Calu3 (cell line): ENCODE measurements at places on chromosomes 5 and 9. TPM values are rescaled to one million over a fixed set of nuclear protein-coding genes. Genes with fewer than 3 reads are reported as not detected.

DNA sequence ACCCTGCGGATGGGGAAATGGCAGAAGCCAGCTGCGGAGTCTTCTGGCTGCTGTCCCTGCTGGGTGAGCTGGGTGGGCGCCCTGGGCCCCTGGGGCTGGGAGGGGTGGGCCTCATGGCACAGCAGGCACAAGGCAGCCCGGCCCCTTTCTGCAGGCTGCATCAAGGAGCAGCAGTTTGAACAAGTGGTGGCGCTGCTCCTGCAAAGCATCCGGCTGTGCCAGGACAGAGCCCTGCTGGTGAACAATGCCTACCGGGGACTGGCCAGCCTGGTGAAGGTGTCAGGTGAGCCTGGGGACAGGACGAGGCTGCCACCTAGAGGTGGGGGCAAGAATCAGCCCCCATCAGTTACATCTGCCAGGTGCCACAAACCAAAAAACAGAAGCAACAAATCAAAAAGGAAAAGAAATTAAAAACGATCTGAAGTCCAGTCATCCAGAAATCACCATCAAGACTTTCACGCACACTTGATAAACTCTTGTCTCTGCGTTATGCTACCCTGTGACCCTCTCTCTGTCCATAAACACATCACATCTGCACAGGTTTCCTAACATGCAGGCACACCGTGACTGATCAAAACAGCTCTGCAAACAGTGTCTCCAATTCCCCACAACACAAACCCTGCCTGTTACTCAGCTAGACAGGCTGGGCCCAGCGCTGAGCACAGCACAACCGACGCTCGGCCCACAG lies 13.9 kb downstream of the REXO4 start:
- H3K27me3 ChIP-seq = no peaks in the 10 kb centered on the region
- no peaks in the 10 kb centered on the region for H3K4me1 ChIP-seq
- H3K27ac ChIP-seq = no peak overlapping the region
- peak; percentile 78 for DNase-seq
- peaks cover 12% of the 10 kb centered on the region for H3K36me3 ChIP-seq

DNA sequence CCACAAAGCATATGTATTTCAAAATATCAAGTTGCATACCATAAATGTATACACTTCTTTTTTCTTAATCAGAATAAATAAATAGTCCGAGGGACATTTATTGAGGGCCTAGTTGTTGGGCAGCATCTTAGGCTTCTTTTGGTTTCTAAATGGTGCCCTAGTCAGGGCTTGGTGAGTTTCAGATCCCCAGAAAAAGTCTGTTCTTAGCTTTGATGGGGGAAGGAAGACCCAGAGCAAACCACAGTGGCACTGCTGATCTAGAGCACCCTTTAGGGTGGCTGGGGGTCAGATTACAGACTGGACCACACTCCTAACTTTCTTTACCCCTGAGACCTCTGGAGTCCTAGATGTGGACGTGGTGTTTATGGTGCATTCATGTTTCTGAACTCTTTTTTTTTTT lies 97.8 kb downstream of the C9orf152 start:
- no peak for DNase-seq
- no peaks in the 10 kb centered on the region for H3K36me3 ChIP-seq
- no peaks in the 10 kb centered on the region for H3K4me1 ChIP-seq

GRCh38 chr5:106097340-106097739 lies 1573.4 kb downstream of the EFNA5 start:
- DNase-seq = no peak
- no peaks in the 10 kb centered on the region for H3K4me1 ChIP-seq
- no peak overlapping the region for H3K4me3 ChIP-seq
- H3K36me3 ChIP-seq = no peaks in the 10 kb centered on the region
- H3K27me3 ChIP-seq = no peaks in the 10 kb centered on the region
- no peak overlapping the region for H3K27ac ChIP-seq

DNA sequence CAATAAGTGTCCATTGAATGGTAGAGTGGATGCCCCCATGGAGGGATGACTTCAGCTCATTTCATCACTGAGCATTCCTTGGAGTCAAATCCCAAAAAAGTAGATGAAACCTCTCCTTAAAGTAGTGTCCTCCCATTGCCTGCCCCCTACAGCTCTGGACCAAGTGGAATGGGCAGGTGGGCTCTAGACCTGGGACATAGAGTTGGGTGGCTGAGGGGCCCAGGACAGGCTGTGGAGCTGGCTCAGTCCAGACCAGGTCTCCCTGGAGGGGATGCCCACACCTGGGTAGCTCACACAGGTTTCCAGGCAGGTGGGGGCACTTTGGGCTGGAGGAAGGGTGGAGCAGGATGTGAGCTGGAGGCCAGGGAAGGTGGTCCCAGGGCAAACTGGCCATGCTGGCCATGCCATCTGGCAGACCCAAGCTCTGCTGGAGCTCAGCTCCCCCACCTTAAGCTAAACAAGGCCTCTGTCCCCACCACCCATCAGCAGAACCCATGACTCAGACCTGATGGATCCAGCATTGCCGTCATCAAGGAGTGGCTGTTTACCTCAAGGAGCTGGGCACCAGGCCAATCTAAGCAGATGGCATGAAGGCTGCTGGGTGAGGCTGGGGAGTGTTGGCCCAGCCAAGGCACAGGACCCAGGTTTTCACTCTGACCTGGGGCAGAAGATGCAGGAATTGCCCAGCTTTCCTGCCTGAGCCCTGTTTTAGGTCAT lies 6.2 kb upstream of the SPINK4 start:
- H3K27me3 ChIP-seq = no peaks in the 10 kb centered on the region
- peaks cover 56% of the 10 kb centered on the region for H3K4me1 ChIP-seq
- H3K36me3 ChIP-seq = peaks cover 16% of the 10 kb centered on the region
- peak overlapping the region; percentile 90 for H3K27ac ChIP-seq

DNA sequence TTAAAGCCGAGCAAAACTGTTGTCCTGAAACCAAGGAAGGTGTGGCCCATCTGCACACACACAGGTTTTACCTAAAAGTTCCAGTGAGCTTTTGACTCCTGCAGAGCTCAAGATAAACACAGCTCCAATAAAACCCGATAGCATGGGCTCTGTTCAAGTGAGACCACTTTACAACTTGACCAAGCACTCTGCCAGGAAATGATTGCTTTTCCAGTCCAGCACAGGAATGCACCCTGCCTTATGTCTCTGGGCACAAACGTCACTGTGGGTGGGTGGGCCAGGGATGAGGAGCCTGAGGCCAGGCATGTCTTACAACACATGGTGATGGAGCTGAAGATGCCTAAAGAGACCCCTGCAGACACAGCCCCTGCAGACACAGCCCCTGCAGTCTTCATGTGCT lies 115.3 kb downstream of the ROR2 start:
- H3K27ac ChIP-seq = no peak overlapping the region
- H3K27me3 ChIP-seq = peaks cover 59% of the 10 kb centered on the region
- H3K4me3 ChIP-seq = no peak overlapping the region
- no peaks in the 10 kb centered on the region for H3K36me3 ChIP-seq

- no peak overlapping the region for H3K4me3 ChIP-seq
- H3K27ac ChIP-seq = peak overlapping the region; percentile 59
- DNase-seq = peak; percentile 64
Observed at GRCh38 chr5:176371621-176372539, 6.6 kb downstream of the ARL10 start.

DNA sequence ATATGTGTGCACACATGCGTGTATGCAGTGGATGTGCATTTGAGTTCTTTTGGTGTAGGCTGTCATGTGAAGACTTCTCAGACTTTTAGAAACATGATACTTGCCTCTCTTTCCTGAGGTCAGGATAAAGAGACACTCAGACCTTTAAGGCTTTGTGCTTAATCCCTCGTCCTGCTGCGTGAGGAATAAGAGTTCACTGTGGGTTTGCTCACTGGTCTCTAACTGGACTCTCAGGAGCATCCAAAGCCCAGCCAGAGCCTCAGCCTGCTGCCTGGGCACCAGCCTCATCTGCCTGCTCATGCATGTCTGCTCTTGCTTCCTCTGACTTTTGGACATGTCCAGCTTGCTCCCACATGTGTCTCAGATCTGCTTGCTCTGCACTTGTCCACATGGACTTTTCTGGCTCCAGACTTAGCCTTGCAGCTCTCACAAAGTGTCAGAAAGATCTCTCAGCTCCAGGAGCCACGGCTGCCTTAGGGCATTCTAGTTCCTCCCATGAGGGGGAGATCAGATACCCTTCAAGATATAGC lies 65.1 kb upstream of the ZNF366 start:
- H3K27me3 ChIP-seq = peaks cover 97% of the 10 kb centered on the region
- H3K4me1 ChIP-seq = no peaks in the 10 kb centered on the region
- no peak overlapping the region for H3K27ac ChIP-seq
- no peak overlapping the region for H3K4me3 ChIP-seq

GRCh38 chr5:141883892-141884318 lies 5.7 kb upstream of the PCDH1 start:
- no peak overlapping the region for H3K4me3 ChIP-seq
- peaks cover 65% of the 10 kb centered on the region for H3K27me3 ChIP-seq
- H3K27ac ChIP-seq = no peak overlapping the region
- no peak for DNase-seq
- peaks cover 20% of the 10 kb centered on the region for H3K4me1 ChIP-seq

DNA sequence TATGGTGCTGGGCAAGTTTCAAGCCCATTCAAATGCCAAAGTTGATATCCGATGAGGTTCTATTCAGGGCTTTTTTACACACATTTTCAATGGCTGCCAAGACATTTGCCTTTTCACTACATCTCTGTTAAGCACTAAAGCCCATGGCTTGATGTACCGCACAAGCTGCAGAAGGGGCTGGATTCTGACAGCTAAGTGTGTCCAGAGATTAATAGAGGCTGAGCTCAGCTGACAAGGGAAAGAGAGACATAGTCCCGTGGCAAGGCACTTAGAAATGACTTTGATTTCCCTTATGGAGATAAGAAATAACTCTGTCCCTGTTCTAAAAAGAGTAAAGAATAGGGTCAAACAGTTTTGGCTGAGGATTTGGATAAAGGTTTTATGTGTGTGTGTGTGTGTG lies 198.6 kb downstream of the DMRT2 start:
- DNase-seq = no peak
- no peaks in the 10 kb centered on the region for H3K36me3 ChIP-seq
- no peak overlapping the region for H3K27ac ChIP-seq
- H3K4me3 ChIP-seq = no peak overlapping the region
- H3K4me1 ChIP-seq = no peaks in the 10 kb centered on the region

DNA sequence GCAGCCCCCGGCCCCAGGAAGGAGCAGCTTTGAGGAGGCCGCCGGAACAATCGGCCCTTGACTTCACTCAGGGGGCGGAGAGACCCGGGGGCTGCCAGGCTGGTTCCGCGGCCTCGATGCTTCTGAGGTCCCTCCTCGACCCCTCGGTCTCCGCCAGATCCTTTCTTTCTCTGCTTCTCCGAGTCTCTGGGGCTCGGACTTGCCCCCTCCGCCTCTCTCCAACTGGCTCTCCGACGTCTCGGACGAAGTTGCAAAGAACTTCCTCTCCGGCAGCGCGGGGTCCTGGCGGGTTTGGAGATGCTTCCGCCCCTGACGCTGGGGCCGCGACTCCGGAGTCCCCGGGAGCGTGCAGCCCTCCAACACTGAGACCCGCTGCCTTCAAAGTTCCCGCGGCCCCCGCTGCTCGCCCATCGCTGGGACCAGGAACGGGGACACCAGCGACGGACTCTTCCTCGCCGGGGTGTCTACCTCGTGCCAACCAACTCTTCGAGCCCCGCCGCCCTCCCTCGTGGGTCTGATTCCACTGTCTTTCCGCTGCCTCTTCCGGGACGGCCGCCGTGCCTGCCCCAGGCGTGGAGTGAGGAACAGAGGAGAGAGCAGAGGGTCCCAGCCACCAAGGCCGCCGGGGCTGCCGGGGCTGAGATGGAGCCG lies 7.0 kb downstream of the PAX5 start:
- DNase-seq = no peak
- peaks cover 44% of the 10 kb centered on the region for H3K27me3 ChIP-seq
- no peak overlapping the region for H3K27ac ChIP-seq
- peaks cover 4% of the 10 kb centered on the region for H3K36me3 ChIP-seq
- no peak overlapping the region for H3K4me3 ChIP-seq

DNA sequence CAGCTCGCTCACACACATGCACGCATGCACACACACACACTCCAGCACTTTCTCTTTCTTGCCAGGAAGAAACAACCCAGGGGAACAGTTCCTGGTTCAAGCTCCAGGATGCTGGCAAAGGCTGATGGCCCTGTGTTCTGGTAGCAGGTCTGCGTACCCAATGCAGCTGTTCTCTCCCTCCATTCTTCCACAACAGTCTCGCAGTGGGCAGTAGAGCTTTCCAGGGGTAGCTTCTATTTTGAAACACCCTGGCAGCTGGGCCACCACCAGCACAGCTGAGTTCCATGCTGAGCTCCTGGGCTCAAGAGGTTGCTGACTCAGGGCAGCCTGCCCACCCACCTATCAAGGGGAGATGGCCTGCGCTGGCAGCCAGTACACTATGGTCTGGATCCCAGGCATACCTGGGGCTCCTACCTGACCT lies 4.7 kb downstream of the VDAC1 start:
- H3K27me3 ChIP-seq = no peaks in the 10 kb centered on the region
- H3K4me3 ChIP-seq = peak overlapping the region; percentile 93
- H3K27ac ChIP-seq = no peak overlapping the region
- peaks cover 74% of the 10 kb centered on the region for H3K4me1 ChIP-seq
- DNase-seq = no peak

OBP2A gene
- total RNA-seq = not detected in 2 replicates

CD74 gene
- total RNA-seq = 773 and 1,091 TPM in 2 replicates

PLPPR1 gene
- not detected in 2 replicates for total RNA-seq

KIAA0825 gene
- 1.4 and 1.9 TPM in 2 replicates for total RNA-seq

FOXD4L6 gene
- total RNA-seq = 0.28 TPM in 1 of 2 replicates, not detected in the other

NR2F1 gene
- total RNA-seq = 25.1 and 29.1 TPM in 2 replicates

TJP2 gene
- 139 and 160 TPM in 2 replicates for total RNA-seq

PCDHB16 gene
- total RNA-seq = 0.35 and 0.66 TPM in 2 replicates
